ENCODE measurements at places on chromosomes 16 and 17. TPM values are rescaled to one million over a fixed set of nuclear protein-coding genes. Genes with fewer than 3 reads are reported as not detected.

DNA sequence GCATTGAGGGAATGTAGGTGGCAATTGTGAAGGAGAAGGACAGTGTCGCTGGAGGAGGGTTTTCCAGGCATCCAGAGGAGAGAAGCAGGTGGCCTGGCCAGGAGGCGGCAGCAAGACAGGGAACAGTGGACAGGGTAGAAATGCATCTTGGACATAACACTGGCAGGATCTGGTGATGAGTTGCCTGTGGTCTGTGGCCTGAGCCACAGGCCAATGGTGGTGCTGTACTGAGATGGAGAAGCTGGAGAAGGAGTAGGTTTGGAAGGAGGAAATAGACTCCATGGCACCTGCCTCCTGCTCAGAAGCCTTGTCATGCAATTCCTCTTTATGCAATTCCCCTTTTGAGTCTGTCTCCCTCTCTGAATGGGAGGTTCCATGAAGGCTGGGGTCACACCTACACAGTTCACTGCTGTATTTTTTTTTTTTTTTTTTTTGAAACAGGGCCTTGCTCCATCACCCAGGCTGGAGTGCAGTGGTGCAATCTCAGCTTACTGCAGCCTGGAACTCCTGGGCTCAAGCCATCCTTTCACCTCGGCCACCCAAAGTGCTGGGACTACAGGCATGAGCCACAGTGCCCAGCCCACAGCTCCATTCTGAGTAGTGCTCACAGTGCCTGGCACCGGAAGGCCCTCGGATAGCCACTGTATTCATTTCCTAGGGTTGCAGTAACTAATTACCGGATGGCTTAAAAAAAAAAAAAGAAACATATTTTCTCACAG is 13.5 kb upstream of the CACNG4 start:
- DNase-seq: no peak

GRCh38 chr16:543301-544164 is 16.0 kb downstream of the CAPN15 start:
- no peak for DNase-seq

The TBC1D3H gene
- polyA plus RNA-seq: not detected

The SLC22A31 gene
- 0.50 TPM for polyA plus RNA-seq

DNA sequence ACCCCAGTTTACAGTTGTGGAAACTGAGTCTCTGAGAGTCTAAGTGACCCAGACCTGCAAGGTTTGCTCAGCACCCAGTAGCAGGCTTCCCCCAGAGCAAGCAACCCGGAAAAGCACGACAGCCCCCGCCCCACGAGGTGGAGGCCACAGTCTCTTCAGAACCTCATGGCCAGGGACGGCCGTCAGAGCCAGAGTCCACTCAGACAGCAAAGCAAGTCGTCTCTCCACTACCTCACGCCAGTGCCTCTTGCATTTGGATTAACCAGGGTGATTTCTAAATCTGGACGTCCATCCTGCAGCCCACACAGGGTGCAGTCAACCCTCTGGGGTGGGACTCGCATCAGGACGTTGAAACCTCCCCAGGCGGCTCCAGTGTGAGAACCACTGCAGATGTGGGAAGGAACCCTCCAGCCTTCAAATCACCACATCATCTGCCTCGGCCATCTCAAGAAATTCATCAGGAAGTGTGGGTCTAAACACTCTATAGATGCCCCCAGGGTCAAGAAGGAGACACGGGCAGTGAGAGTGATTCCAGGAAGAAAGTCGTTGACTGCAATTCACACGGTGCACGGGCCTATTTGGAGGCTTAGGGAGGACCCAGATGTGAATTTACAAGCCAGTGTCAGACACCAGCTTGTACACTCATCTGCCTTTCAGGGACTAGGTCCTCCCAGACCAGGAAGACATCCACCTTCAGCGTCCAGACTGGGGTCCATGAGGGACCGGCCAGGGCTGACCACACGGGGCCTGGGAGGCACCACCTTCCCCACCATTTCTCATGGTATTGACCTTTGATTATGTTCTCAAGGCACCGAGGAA is 20.2 kb upstream of the RBFOX3 start:
- DNase-seq: no peak

DNA sequence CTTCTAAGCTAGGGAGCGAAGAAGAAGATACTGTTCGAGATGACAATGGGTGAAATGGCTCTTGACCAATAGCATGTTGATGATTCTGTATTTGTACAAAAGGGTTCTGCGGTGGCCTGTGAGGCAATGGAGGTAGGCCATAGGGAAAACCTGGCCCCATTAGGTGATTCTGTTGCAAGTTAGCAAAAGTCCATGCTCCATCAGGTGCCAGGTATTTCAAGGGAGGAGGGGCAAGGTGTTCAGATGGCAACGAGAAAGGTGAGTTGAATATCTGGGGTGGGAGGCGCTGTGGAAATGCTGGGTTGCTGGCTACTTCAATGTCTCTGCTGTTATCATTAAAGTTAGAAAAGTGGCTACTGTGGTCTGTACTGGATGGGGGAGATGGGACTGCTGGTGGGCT is 62.8 kb downstream of the CACNG1 start:
- peak; percentile 3 for DNase-seq

The TMC7 gene
- polyA plus RNA-seq: 1.8 TPM

GRCh38 chr16:79434771-79435170 is 165.8 kb downstream of the MAF start:
- DNase-seq: no peak

The KRTAP9-8 gene
- not detected for polyA plus RNA-seq

- no peak for DNase-seq
Observed at GRCh38 chr17:6701719-6702118, 11.4 kb downstream of the SLC13A5 start.

DNA sequence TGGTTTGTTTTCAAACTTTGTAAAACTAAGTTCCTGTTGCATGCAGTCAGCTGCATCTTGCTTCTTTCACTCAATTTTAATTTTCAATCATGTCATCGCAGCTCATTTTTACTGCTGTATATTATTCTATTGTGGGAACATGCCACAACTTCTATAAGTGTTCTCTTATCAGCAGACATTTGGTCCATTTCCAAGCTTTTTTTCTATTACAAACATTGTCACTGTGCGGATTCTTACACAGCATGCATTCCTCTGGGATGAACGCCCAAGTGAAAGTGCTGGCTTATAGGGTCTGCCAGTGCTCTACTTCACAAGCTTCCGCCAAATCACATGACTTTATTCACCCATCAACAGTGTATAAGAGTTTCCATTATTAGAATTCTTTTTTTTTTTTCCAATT is 22.7 kb downstream of the GINS3 start:
- DNase-seq: no peak
